ENCODE measurements at places on chromosomes 12 and 14.

- no peak for DNase-seq
Observed at GRCh38 chr12:32859389-32859788, 37.2 kb downstream of the PKP2 start.

DNA sequence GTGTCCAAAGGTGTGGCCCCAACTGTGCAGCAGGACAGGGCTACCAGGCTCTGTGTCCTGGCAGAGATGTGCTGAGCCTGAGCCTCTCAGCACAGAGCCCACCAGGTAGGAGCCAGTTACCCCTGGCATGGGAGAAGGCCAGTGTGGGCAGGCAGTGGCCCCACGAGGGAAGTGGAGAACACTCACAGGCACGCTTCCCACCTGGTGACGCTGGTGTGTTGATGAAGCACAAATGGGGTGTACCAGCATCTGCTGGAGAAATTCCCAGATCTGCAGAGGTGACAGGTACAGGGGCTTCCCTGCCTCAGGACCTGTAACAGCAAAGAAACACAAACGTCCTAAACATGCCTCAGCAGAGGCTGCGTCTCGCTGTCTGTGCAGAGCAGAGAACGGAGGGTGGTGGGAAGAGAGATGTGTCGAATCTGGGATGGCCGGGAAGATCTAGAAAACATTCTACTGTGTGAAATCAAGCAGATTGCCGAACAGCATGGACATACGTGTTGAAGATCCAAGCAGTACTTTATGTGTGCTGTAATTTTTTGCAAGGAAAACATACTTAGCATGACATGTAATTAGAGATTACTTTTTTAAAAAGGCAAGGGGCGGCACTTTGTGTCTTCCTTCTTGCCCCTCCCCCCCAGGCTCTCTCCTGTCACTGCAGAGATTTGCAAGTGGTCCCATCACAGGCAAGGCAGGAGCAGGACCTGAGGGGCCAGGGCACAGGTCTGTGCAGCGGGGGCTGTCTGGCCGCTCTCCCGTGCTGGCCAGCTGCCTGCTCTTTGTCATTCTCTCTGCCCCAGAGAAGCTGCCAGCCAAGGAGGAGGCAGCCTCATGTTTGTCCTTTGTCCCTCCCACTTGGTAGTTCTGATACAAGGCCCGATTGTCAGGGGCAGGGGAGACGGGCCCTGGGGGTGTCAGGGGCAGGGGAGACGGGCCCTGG, 17.3 kb downstream of the HIP1R start:
- DNase-seq: no peak

- DNase-seq: no peak
Observed at GRCh38 chr14:77654001-77654441, 37.6 kb upstream of the SPTLC2 start.

DNA sequence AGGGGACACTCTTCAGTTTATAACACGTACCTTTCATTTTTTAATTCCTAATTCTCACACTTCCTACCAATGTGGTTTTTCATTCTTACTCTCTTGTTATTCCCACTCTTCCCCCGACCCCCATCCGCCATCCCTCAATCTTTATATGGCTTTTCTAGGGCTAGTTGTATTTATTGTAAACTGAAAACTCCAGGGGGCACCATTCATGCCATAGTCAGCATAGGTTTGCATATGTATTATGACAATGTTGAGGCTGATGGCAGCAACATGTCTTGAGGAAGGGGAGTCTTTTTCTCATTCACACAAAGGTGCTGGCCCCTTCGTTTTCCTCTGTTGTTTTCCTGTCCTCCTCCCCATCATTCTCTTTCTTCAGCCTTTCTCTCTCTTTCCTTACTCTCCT, 27.7 kb upstream of the LTA4H start:
- no peak for DNase-seq

DNA sequence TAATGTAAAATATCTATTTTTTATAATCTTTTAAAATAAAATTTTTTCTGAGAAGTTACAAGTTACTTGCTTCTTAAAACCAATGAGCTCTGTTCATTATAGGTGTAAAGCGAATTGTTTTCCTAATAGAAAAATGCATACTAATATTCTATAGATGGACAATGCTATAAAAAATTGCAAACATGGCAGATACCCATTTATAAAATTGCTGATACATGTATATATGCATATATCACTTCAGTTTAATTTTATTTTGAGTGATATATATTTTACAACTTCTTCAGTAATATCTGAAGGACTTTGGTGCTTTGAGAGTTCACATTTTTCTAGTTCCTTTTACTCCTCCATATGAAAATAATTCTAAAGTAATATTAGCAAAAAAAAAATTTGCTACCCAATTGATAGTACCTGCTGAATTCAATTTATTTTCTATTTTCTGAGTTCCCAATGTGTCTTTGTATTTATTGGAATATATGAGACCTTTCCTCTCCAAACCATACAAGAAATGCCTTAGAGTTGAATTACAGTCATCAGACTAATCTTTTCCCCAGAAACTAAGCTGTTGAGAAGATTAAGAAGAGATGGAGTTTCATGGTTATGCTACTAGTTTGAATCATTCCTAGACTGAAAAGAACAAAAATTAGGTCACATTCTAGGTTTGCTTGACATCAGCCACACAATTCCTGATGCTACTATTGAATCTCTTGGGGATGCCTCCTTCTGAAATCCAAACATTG, 1937.5 kb upstream of the SEL1L start:
- no peak for DNase-seq

GRCh38 chr14:90624227-90624626, 192.0 kb downstream of the TTC7B start:
- peak; percentile 19 for DNase-seq

DNA sequence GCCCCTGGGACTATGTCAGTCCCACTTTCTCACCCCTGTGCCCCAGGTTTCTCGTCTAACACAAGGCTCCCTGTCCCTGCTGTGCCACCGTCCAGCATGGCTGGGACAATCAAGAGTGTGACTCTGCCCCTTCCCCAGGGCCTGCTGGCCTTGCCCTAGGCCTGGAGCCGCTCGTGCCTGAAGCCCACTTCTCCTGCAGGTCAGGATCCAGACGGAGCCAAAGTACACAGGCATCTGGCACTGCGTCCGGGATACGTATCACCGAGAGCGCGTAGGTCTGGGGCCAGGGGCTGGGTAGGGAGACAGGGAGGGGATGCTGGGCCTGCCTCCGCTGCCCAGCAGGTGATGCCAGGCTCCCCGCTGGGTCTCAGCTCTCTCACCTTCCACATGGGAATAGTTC, 2.8 kb downstream of the SLC25A47 start:
- no peak for DNase-seq

DNA sequence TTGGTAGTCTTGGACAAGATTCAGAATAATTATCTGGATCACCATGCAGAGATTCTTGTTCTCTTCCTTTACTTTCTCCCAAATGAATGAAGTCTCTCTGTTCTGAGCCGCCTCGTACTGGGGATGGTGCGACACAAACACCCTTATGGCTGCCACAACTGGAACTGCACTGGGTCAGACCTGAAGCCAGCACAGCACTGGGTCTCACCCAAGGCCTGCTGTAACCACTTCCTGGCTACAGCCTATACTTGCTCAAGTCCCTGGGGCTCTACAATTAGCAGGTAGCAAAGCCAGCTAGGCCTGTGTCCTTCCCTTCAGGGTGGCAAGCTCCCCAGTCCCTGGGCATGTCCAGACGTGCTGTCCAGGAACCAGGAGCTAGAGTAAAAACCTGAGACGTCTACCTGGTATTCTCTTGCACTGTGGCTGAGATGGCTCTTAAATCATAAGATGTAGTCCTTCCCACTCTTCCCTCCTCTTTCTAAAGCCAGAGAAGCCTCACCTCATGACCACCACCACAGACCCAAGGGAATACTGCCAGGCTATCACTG, 27.6 kb downstream of the IFNG start:
- DNase-seq: no peak

DNA sequence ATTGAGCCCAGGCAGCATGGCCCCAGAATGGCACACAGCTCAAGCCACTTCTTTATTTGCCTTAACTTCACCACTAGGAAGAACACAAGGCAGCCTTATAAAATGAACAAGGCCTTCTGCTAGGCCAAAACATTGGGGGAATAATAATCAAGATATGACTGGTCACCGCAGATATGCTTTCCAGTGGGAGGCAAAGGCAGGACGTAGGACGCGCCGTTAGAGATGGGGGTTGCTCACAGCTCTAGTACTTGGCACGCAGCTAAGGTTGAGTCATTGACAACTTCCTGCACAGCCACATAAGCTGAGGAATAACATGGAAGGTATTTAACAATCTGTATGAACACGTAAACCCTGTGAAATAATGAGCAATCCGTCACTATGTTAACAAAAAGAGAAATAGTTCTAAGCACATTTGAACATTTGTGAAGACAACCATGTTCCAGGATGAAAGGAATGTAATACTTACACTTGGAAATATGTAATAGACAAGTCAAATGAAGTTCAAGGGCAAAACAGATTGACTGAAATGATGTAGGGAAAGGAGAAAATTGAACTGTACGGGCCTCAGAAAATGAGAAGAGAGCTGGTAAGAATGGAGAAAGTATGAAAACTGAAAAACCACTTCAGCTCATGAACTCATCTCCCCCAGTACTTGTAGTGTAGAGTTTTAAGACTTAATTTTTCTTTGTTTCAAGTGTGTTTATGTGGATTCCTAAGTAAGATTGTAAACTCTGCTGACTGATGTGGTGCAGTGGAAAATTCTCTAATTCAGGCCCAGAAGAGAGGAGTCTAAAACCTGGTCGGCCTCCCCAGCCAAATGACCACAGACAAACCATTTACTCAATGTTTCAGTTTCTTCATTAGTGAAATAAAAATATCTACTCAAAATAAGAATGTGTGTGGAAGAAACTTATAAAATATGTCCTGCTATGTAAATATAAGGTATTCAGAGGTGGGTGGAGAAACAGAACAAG, 59.3 kb upstream of the CCDC91 start:
- DNase-seq: peak; percentile 89

- no peak for DNase-seq
Observed at GRCh38 chr14:90611936-90612335, 204.3 kb downstream of the TTC7B start.
